ENCODE measurements at places on chromosomes 5 and 9.

DNA sequence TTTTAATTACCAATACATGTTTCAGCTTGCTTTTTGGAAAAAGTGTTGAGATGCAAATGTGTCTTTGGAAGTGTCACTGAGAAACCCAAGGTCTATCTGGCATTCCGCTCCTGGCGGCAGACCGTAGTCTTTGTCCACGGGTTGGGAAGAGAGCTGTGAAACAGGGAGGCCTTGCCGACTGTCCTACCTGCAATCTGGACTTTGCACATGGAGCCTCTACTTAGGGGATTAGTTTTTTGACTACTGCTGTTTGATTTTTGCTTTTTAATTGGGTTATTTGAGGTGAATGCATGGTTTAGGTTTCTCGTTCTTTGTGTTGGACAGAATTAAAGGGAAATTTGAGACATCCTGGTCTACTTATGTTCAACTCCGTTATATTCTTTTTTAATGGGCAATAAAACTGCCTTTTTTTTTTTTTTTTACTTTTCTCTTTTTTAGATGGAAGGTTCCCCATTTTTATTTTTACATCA lies 25.7 kb downstream of the TRIO start:
- no peak for DNase-seq

- no peak for DNase-seq
Measured at GRCh38 chr9:1458503-1458902, 408.3 kb downstream of the DMRT2 start.

DNA sequence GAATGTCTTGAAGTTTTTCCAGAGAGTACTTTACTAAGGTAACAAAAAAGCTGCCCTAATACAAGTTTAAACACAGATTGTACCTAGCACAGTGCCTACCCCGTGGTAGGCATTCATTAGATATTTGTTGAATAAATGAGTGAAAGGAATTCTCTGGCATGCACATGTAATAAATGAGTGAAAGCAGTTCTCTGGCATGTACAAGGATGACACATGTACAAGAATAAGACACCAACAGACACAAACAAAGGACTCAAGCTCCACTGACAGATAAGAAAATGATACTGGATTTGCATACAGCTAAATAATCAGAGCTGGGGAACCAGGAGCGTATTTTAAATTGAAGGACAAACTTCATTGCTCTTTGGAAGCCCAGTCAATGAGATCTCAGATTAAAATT lies 535.8 kb downstream of the EFNA5 start:
- DNase-seq: no peak

DNA sequence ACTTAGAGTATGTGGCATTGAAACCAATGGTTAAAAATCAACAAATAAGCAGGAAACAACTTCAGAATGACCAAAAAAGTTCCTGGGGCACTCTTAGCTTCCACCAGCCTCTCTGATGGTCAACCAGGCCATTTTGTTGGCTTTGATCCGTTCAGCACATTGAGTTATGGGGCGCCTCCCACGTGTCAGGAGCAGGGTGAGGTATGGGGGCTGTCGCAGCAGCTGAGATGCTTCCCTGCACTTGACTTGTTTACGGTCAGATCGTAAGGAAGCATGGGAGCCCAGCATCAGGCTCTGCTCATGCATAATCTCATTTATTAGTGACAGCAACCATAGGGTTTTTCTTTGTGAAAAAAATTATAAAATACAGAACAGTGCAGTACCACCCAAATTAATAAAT lies 16.7 kb downstream of the SYK start:
- no peak for DNase-seq

GRCh38 chr5:143521846-143522400 lies 118.4 kb upstream of the NR3C1 start:
- DNase-seq: no peak
